AG04449 (cell line): ENCODE measurements at places on chromosomes 13 and 19.

GRCh38 chr13:60335531-60335930 is 61.5 kb upstream of the TDRD3 start:
- DNase-seq: no peak

GRCh38 chr19:8631425-8631819 is 989 bp downstream of the NFILZ start:
- DNase-seq: no peak

DNA sequence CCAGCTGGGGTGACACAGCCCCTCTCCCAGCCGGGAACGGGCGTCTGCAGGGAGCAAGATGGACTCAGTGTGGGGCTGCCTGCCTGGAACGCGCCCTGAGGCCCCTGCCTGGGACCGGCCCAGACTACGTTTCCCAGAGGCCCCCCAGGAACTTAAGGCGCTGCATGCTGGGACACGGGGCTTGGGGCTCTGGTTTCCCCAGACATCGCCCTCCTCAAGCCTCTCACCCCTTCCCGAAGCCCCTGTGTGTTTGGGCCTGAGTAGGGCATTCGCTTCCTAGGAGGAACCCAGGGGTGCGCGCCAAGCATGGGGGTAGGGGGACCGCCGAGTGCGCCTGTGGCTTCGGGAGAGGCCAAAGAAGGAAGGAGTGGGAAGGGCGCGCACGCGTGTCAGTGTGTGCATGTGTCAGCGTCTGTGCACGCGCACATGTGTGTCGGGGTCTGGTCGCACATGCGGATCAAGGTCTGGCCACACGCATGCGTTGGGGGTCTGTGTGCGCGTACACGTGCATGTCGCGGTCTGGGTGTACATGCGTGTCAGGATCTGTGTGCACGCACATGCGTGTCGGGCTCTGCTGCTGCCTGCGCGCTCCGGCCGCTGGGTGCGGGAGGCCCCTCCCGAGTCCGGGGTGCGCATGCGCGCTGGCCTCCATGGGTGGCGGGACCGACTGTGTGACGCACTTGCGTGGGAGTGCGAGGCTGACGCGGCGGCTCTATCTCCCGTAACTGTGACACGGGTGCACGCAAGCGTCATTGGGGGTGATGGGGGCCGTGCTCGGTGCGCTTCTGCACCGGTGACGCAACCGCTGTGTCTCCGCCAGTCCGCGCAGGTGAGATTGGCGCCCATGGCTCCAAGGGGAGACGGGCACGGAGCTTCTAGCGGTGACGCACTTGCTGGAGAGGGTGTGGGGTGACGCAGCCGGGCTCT is 16.2 kb downstream of the ZNF331 start:
- DNase-seq: no peak

DNA sequence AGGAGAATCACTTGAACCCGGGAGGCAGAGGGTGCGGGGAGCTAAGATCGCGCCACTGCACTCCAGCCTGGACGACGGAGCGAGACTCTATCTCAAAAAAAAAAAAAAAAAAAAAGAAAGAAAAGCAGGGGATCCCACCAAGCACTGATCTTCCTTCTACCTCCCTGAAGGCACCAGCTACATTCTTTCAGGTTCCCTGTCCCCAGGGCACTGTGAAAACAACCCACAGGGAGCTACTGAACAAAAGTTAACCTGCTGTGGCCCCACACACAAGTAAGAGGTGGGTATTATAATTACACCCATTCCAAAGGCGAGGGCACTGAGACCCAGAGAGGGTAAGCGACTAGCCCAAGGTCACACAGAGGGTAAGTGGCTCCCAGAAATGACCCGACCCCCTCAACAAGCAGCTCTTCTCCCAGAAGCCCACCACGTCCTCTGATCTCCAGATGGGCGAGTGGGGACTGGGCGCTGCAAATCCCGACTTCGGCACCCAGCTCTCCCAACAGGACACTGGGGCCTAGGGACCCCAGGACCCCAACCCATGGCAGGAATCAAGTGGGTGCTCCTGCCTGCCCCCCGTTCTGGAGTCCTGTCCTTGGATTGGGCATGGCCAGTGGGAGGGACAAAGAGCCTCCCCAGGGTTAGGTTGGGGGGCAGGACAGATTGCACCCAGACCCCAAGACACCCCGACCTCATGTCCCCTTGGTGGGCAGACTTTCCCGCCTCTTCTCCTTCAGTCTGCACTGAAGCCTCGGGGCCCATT is 2.4 kb downstream of the LMNB2 start:
- no peak for DNase-seq

- peak; percentile 23 for DNase-seq
These were observed 150.2 kb downstream of the NDFIP2 start for GRCh38 chr13:79631051-79631659.

- no peak for DNase-seq
These were observed 156.7 kb downstream of the SLC7A1 start for GRCh38 chr13:29438769-29439168.

DNA sequence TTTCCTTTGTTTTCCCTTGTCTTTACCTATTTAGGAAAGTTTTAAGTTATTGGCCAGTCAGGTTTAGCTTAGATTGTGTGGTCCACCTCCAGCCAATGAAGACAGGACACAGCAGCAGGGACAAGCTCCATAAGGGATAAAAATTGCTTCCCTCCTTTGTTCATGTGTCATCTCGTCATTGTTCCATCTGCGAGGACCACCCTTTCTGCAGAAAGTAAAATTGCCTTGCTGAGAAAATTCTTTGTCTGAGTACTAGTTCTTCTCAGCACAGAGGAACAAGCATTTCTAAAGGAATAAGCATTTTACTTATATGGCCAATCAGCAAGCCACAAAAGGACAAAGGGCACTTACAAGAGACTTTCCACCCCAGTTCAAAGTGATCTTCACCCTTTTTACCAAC is 11.4 kb downstream of the ZNF560 start:
- DNase-seq: no peak

DNA sequence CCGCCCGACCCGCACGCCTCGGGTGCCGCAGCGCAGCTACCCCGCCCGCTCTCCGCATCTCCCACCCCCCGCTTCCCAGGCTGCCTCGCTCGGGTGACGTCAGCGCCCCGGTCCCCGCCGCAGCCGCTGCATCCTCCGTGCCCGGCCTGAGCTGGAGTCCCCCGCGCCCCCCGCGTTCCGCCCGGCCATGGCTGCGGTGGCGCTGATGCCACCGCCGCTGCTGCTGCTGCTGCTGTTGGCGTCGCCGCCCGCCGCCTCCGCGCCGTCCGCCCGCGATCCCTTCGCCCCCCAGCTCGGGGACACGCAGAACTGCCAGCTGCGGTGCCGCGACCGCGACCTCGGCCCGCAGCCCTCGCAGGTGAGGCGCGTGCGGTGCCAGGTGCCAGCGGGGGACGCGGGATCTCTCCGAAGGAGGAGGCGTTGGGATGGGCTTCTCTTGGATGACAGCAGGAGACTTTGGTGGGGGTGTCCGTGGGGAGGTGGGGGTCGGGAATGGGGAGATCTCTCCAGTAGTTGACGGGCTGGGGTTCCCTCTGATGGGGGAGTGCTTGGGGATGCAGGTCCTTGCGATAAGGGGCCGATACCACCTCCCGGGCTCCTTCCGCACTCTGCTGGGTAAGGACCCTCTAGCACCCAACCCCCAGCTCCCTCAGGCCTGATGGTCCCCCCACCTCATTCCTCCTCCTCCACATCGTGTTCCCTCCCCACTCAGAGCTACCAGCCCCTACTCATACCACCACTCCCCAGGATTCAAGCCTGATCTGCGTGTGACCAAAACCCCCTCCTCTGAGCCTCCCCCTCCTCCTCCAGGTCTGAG is at the start of gene TMEM59L:
Gene TMEM59L, plus strand, starts transcription at position 99 of the 817 bp plus-strand sequence. Its CDS starts 89 bp downstream, at position 188.
- DNase-seq: no peak

GRCh38 chr19:15200553-15201364 is at the start of gene NOTCH3:
Gene NOTCH3 (minus strand): TSS chr19:15200995. CDS start chr19:15200905, 90 bp downstream.
- DNase-seq: no peak

- no peak for DNase-seq
These were observed 78.1 kb downstream of the PCDH9 start for GRCh38 chr13:67152085-67152484.

- DNase-seq: no peak
These were observed 4.1 kb downstream of the DLL3 start for GRCh38 chr19:39502640-39503417.

DNA sequence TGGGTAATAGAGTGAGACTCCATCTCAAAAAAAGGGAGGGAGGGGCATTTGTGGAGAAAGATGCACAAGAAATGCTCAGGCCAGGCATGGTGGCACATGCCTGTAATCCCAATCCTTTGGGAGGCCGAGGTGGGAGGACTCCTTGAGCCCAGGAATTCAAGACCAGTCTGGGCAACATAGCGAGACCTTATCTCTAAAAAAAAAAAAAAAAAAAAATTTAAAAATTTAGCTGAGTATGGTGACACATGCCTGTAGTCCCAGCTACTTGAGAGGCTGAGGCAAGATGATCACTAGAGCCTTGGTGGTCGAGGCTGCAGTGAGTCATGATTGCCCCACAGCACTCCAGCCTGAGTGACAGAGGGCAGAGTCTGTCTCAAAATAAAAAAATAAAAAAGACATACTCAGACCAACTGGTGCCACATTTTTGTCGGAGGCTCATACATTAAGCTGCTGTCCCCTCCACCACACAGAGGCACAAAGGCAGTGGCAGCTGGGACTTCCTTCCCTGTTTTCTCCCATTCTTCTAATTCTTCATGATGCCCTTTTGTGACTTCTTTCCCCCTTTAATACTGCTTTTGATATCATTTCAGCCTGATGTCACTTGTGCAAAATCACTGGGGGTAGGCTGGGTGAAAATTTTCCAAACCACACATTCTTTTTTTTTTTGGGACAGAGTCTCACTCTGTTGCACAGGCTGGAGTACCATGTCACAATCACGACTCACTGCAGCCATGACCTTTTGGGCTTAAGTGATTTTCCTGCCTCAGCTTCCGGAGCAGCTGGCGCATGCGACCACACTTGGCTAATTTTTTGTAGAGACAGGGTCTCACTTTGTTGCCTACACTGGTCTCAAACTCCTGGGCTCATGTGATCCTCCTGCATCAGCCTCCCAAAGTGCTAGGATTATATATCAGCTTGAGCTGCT is 26.8 kb upstream of the CXCL17 start:
- DNase-seq: no peak

DNA sequence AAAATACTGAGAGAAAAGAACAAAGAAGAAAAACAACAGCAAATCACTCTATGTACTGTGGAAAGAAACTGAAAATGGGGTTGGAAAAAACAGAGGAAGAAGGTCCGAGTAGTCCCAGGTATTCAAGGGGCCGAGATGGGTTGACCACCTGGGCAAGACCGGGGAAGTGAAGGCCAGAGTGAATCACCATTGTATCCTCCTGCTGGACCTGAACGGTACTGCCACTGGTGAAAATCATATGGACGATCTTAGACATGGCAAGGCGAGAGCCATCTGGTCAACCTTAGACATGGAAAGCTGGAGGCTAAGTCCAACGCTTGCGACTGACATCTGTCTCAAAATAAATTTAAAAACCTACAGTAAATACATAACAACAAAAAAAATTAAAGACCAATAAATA is 44.4 kb upstream of the ZNF91 start:
- no peak for DNase-seq

- DNase-seq: no peak
These were observed 41.5 kb downstream of the TMEM255B start for GRCh38 chr13:113800576-113800926.

- no peak for DNase-seq
These were observed 44.1 kb upstream of the RANBP3 start for GRCh38 chr19:6021878-6022569.

DNA sequence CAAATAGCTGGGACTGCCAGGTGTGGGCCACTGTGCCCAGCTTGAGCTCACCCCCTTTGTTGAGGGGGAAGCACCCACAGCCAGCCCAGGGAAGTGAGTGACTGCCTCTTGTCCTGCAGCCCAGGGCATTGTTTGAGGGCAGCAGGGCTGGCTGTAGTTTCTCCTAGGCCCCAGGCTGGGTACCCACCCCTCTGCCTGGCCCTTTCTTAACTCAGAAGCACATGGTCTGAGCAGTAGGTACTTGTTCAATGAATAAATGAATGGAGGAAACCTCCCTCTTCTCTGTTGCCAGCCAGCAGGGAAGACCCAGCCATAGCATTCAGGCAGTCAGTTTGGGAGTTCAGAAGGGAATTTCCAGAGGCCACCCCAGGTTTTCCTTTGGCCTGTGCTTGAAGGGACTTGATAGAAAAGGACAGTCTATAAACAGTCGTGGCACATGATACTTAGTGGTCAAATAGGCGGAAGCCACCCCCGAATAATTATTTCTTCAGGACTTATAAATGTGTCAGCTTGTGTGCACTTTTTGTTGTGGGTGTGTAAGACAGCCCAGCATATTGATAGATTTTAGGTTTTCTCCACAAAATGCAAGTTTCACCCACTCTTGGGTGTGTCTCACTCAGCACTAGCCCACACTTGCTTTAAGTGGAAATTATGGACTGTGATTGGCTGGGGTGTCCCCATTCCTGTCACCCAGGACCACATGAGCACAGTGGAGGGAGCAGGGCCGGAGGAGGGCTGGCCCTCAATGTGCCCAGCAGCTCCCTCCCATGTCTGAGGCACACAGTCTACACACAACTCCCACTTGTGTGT is 33.1 kb downstream of the GATAD2A start:
- DNase-seq: no peak

- DNase-seq: no peak
These were observed 3.3 kb upstream of the AMER2 start for GRCh38 chr13:25175431-25175830.
